ENCODE measurements at places on chromosomes 6 and 20.

DNA sequence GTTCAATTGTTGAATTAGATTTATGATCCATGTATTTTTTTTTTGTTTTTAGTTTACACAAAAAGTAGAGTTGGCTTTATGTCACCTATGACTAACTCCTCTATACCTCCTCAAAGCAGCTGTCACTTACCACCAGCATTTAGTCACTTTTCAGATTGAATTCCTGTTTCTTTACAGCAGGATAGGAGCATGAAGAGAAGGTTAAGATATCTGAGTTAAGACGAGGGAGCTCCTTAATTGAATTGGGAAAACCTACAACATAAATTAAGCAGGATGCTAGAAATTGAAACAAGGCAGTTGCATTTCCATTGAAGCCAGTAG is 237.2 kb downstream of the FARS2 start:
- no peak for DNase-seq

DNA sequence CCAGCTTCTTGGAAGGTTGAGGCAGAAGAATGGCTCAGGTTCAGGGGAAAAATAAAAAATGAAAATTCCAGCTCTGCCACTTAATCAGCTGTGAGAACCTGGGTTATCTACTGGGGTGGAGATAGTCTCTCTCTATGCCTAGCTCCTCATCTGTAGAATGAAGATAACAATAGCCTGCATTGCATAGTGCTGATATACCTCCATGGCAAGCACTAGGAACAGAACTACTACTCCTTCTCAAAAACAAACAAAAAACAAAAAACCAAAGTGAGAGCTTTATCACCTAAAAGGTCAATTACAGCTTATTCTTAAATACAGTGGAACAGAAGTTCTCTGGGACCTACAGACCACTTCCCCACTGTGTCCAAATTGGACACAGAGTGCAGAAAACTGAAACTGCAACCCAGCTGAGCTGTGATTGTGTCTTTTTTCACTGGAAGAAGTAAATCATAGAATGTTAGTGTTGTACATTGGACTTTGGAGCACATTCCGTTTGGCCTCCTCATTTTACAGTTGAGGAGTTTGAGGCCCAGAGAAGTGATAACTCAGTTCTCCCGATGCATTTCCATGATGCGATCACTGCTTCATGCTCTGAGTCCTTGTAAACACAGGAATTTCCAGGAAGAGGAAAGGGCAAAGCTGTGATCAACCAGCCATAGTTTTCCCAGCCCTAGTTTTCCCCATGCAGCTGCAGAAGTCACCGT is 23.3 kb downstream of the MTFR2 start:
- no peak for DNase-seq

- no peak for DNase-seq
These were observed 20.1 kb downstream of the ENPP3 start for GRCh38 chr6:131657222-131657621.

GRCh38 chr6:54892831-54893230 is 46.3 kb downstream of the FAM83B start:
- DNase-seq: no peak

DNA sequence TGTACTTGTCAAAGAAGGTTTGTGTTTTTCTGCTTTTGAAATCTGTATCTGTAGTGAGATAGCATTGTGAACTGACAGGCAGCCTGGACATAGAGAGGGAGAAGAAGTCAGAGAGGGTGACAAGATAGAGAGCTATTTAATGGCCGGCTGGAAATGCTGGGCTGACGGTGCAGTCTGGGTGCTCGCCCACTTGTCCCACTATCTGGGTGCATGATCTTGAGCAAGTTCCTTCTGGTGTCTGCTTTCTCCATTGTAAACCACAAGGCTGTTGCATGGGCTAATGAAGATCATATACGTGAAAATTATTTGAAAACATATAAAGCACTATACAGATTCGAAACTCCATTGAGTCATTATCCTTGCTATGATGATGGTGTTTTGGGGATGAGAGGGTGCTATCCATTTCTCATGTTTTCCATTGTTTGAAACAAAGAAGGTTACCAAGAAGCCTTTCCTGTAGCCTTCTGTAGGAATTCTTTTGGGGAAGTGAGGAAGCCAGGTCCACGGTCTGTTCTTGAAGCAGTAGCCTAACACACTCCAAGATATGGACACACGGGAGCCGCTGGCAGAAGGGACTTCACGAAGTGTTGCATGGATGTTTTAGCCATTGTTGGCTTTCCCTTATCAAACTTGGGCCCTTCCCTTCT is 18.4 kb downstream of the CD83 start:
- no peak for DNase-seq

DNA sequence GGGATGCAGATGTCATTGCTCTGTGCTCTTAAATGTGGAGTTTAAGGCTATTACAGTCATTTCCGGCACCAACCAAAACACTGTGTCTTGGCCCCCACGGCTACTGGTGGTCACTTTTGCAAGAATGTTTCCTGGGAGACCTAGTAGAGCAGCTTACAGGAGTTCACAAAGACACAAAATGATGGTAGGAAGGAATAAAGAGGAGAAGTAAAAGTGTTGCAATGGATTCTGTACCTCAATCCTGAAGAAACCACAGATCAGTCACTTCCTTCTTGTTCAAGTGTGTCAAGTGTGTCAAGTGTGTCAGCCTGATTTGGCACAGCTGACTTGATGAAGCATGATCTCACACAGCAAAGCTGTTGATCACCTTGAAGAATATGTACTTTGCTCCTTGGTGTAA is 344.0 kb downstream of the PLCB1 start:
- DNase-seq: no peak

- no peak for DNase-seq
These were observed 69.2 kb upstream of the LYRM2 start for GRCh38 chr6:89707766-89708165.

GRCh38 chr6:43368259-43369160 is 937 bp downstream of the ZNF318 start:
- DNase-seq: peak; percentile 62

- no peak for DNase-seq
These were observed 89.0 kb upstream of the MBOAT1 start for GRCh38 chr6:20301256-20301655.

DNA sequence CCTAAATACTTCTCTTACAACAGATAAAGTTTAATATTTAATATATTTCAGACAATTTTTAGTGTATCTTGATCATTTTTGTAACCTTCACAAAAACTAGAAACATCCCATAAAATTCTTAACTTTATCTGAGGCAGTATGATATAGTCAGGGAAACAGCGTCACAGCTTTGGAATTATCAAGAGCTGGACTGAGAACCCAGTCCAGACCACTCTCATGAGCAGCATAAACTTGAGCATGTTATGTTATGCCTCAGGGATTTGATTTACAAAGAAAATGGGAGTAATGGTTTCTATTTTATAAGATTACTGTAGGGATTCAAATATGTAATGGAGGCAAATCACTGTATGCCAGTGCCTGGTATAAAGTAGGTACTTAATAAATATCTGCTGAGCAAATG is 8.3 kb upstream of the MARCKS start:
- DNase-seq: no peak

GRCh38 chr6:32151181-32151862 is 417 bp downstream of the PRRT1 start:
- no peak for DNase-seq

DNA sequence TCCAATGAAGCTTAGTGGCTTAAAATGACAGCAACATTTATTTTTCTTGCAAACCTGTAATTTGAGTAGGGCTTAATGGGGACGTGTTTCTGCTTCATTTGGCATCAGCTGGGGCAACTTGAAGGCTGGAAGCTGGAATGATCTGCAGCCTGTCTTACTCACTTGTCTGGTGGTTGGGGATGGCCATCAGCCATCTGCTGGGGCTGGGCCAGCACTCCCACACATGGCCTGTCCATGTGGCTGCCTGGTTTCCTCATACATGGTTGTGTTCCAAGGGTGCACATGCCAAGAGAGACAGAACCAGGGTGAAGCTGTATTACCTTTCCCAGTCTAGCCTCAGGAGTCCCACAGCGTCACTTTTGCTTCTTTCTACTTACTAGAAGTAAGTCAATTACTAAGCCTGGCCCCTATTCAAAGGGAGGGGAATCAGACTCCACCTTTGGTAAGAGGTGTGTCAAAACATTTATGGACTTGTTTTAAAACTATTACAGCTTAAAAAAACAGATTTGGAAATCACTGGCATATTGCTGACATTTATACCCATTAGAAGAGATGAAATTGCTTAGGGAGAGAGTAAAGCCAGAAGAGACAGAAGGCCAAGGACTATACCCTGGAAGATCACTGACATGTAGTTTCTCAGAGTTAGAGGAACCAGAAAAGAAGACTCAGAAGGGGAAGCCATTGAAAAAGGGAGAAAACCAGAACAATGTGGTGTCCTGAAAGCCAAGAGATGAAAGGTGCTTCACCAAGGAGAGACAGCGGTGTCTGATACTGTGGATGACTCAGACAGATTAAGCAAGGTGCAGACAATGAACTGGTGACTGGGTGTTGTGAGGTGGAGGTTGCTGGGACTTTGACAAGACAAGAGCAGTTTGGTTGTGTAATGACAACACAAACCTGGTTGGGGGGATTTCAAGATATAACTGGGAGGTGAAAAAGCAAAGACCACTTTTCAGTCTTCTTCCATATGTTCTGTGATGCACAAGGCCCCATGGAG is 345.2 kb downstream of the GJA1 start:
- no peak for DNase-seq
